ENCODE measurements at places on chromosomes 5 and 9.

- DNase-seq: no peak
Observed at GRCh38 chr5:127452626-127453025, 64.8 kb upstream of the PRRC1 start.

GRCh38 chr5:83512061-83512745 lies 40.7 kb downstream of the VCAN start:
- DNase-seq: no peak

GRCh38 chr5:24712947-24713346 lies 68.2 kb upstream of the CDH10 start:
- no peak for DNase-seq

GRCh38 chr5:122951658-122952057 lies 84.9 kb downstream of the PPIC start:
- DNase-seq: no peak

- no peak for DNase-seq
Observed at GRCh38 chr9:137456061-137456863, 2.9 kb downstream of the NSMF start.

- no peak for DNase-seq
Observed at GRCh38 chr5:81854915-81855314, 104.0 kb upstream of the SSBP2 start.

Data from SK-N-MC (cell line).